ENCODE measurements at places on chromosomes 4 and X.

DNA sequence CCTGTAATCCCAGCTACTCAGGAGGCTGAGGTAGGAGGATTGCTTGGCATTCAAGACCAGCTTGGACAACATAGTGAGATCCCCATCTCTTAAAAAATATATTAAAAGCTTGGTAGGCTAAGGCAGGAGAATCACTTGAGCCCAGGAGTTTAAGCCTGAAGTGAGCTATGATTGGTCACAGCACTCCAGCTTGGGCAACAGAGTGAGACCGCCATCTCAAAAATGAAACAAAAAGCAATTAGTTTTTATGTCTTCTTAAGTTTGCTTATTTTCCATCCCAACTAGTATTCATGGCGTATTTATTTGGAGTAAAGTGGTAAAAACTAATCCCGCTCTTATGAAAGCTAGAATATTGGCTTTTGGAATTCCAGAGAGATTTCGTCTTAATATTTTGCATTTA is 25.4 kb upstream of the PDE5A start:
- no peak for DNase-seq

GRCh38 chr4:26496207-26496783 is 6.0 kb upstream of the CCKAR start:
- no peak for DNase-seq

GRCh38 chr4:183505611-183506388 is 942 bp downstream of the ING2 start:
- DNase-seq = peak; percentile 77

GRCh38 chr4:109472343-109472761 is 38.7 kb downstream of the SEC24B start:
- DNase-seq = peak; percentile 17

DNA sequence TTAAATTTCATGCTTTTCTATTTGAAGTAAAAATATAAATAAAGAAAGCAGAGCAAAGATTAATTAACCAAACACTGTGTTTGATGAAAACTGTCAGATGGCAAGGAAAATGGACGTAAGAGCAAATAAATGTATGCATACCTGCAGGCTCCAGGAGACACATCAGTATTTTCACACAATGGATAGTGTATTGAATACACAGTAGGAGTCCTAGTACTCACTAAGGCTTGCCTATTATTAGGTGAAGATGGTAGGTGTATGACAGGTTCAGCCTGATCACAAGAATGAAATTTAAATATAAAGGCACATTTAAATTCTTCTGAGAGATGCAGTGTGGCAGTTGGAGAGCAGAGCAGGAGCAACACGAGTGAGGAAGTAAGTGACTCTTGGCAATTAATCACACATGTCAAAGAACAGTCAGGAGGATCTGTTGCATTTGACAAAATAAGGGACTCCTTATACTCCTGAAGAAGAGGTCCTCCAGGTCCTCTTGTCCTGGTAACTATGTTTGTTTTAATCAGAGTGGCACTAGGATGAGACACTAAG is 106.0 kb upstream of the NDST4 start:
- no peak for DNase-seq

DNA sequence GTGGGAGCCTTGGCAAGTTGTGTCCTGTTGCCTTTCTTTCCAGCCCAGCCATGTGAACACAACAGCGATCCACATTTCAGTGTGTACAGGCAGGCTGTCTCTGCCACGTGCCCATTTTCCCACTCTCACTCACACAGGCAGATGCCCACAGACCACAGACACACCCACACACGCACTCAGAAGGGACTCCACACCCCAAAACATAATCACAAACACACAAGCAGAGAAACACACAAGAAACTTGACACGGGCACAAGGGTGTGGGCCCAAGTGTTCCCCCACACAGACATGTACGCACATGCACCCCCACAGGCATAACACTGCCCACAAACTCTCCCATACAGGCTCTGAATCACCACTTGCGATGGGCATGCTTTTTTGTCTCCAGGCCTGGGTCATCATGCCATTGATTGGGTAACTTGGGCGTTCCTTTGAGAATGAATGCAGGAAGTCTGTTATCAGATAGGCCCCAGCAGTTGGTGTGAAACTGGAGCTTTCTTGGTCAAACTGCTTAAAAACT is 84.3 kb downstream of the NBDY start:
- peak; percentile 64 for DNase-seq

- no peak for DNase-seq
Measured at GRCh38 chr4:127730142-127730913, at the start of gene SLC25A31. Gene SLC25A31 (plus strand): TSS chr4:127730400. CDS start chr4:127730546, 146 bp downstream.

- DNase-seq = no peak
Measured at GRCh38 chrX:38620623-38621022, 59.3 kb downstream of the TSPAN7 start.

- DNase-seq = no peak
Measured at GRCh38 chr4:141127884-141128283, 5.4 kb downstream of the RNF150 start.

GRCh38 chrX:149506349-149506748 is 1.2 kb upstream of the IDS start:
- no peak for DNase-seq

DNA sequence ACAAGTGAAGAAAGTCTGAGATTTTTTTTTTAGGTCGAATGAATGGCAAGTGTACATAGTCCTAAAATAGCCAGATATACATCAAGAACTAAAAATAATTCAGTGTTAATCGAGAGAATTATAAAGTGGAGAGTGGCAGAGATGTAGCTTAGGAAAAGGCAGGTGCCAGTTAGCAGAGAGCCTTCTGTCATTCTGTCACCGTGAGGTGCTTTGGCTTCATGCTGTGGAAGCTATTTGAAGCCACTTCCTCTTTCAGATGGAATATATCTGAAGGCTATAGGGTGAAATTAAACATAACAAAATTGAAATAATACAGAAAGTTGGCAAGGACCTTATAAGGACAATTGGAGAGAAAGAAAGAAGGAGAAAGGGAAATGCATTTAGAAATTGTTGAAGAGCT is 756.3 kb downstream of the CCSER1 start:
- DNase-seq = no peak

DNA sequence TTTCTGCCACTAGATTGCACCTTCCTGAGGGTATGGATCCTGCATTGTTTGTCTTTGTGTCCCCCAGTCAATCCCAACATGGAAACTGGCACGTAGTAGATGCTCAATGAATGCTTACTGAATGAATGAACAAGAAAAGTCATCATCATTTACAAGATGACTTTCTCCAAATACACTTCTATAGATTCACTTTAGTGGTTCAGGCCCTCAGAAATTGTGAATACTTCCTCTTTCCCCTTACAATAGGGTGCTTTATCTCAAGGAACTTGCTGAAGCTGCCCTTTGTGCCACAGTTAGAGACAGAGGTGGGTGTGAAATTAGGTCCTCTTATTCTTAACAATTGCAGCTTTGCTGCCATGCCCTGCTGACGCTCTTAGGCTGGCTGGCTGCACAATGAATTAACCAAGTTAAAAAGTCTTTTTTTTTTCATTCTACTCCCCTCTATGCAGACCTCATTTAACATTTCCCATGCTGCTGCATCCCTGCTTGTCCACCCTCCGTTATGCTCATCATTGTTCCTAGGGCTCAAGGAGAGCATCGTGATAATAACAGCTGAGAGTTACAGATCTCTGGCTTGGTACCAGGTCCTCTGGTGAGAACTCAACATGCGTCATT is 108.0 kb upstream of the ZNF518B start:
- DNase-seq = no peak

GRCh38 chr4:107432451-107432850 is 287.6 kb downstream of the PAPSS1 start:
- DNase-seq = no peak

DNA sequence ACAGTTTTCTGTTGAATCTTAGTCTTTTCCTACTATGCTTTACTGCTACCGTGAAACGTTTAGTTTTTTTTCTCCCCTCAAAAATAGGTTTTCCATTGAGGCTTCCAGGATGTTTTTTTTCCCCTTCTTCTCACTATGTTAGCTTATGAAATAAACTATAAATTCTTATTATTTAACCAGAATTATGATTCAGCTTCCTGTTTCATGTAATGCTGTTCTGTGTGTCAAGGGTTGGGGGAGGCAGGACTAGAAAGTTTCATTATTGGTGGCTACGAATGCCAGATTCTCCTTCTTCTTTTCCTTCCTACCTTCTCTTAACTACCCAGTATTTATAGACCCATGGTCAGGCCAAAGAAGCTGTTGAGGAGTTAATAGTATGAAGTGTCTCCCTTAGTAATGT is 11.8 kb downstream of the CLCN5 start:
- DNase-seq = no peak

DNA sequence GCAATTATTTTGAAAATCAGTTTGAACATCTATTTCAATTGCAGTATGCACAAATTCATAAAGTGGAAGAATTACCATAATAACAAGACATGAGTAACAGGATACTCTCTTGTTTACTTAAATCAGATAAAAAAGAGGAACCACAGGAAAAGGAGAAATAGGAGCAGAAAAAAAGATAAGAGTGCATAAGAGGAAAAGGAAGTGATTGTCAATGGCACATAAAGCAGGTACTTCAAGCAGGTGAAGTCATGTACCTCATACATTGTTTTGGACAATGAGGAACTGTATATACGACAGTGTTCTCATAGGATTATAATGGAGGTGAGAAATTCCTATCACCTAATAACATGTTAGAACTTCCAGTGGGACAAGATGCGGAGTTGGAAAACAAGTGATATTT is 334.5 kb upstream of the PCDH7 start:
- no peak for DNase-seq

DNA sequence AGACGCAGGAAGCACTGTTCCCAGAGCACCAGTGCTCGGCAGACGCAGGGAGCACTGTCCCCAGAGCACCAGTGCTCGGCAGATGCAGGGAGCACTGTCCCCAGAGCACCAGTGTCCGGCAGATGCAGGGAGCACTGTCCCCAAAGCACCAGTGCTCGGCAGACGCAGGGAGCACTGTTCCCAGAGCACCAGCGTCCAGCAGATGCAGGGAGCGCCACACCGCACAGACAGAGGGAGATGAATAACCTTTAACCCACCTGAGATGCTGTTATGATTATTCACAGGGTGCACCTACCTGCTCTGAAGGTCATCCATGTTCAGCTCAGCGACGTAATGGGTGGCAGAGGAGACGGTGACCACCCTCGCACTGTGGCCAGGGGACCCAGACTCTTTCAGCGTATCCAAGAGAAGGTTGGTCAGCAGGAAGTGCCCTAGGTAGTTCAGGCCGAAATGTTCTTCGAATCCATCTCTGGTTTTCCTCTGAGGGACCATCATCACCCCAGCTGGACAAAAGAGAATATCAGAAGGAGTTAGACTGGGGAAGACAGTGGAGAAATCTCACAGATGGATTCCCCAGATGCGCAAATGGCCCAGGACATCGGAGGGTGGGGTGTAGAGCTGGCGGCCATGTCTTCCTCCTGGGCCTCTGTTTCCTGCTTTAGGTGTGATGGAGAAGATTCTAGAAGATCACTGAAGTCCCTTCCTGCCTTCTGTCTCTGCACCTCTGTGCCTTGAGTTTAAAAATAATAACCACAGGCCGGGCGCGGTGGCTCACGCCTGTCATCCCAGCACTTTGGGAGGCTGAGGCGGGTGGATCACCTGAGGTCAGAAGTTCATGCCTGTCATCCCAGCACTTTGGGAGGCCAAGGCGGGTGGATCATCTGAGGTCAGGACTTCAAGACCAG is 234.1 kb downstream of the DHRSX start:
- DNase-seq = peak; percentile 32

DNA sequence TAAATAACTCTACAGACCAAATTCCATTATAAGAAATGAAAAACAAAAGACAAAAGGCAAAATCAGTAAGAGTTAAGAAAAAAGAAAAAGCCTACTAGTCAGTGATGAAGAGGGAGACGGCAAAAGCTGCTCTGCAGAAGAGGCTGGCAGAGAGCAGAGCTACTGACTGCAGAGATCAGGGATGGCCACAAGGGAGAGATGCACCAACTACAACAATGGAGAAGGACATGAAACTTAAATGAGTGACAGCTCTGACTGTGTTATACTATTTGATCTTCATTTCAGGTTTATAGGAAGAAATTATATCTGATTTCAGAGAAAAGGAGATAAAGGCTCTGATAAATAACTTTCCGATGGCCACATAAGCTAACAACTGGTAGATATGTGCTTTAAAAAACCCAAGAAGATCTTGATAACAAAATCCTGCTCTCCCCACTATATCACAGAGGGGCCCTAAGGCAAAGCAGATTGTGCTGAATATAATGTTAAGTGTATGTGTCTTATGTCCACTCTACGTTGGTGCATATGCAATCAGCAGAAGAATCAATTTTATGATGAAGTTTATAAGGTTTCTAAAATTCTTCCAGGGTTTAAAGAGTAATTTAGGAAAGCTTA is 58.4 kb upstream of the COX18 start:
- no peak for DNase-seq

DNA sequence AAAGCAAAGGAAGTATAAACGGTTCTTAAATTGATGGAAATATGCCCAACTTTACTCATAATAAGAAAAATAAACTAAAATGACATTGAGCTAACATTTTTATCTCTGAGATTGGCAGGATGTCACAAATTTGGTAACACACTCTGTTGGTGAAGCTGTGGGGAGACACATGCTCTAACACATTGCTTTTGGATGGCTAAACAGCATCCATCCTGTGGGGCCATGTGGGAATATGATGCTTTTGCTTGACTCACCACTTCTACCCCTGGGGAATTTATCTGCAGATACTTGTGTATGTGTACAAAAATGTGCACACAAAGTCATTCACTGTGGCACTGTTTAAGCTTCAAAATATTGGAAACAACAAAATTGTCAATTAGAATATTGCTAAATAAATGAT is 100.2 kb downstream of the ANAPC4 start:
- DNase-seq = no peak

DNA sequence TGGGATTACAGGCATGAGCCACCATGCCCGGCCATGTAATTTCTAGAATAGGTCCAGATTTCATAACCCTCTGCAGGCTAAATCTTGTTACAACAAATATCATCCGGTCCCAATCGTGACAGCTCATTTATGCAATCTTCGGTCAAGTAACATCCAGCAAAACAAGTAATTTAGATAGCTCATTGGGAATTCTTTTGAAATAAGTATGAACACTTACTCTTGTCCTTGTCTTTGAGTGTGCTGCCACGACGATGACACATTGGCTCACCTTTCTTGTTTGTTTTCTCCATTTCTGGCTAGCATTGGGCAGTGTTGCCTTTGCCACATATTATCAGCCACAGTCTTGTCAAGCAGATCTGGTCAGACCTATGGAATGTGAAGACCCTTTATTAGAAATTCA is 92.0 kb downstream of the PHEX start:
- no peak for DNase-seq

DNA sequence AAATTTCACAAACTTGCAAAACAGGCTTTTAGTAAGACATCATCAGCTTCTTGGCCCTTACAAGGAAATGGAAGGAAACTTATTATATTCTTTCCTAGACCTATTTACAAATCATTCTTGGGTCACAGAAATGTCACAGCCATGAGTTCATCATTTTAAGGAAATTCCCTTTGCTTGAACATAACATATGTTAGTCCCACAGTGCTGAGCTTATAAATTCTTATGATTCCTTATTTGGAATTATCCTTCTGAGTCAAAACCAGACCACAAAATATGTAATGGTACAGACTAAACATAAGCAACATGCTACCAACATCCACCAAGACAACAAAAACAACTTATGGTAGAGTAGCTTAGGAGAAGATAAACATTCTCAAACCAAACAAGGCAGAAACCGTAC is 236.9 kb upstream of the CTSO start:
- no peak for DNase-seq

- no peak for DNase-seq
Measured at GRCh38 chr4:100076753-100077152, 113.5 kb downstream of the DDIT4L start.

GRCh38 chr4:103158760-103159159 is 39.4 kb downstream of the CENPE start:
- no peak for DNase-seq

All from hematopoietic multipotent progenitor cell (in vitro differentiated cells).